ENCODE measurements at places on chromosomes 3 and 15.

DNA sequence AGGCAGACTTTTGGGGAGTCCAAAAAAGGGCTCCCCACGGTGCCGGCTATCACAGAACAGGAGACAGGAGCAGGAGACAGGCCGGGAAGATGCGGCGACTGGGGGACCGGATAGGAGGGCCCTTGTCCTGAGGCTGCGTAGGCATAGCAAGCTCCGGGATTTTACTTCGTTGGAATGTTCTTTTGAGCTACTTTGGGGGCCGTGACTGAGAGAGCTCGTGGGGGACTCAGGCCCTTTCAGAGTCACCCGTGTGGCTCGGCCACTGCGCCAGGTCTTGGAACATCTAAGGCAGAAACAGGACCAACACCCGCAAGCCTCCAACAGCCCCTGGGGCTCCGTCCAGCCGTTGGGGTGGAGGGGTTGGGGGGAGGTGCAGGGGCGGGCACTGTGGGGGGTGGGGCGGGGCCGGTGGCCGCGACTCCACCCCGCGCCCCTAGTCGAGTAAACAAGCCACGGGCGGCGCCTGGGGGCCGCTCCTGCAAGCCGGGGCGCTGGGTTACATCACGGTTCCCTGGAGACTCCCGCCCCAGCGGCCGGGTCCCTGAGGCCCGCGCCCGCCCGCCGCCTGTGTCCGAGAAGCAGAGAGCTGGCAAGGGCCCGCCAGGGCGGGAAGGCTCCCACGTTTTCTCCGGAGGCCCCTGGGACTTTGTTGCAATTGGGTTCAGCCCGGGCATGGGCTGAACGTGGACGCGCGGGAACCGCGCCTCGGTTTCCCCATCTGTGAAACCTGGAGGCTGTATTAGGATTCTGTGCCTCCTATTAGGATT lies 23.3 kb upstream of the C15orf39 start:
- no peaks in the 10 kb centered on the region for H3K36me3 ChIP-seq
- no peaks in the 10 kb centered on the region for H3K4me1 ChIP-seq
- H3K4me3 ChIP-seq = no peak overlapping the region
- H3K27ac ChIP-seq = no peak overlapping the region
- DNase-seq = no peak

DNA sequence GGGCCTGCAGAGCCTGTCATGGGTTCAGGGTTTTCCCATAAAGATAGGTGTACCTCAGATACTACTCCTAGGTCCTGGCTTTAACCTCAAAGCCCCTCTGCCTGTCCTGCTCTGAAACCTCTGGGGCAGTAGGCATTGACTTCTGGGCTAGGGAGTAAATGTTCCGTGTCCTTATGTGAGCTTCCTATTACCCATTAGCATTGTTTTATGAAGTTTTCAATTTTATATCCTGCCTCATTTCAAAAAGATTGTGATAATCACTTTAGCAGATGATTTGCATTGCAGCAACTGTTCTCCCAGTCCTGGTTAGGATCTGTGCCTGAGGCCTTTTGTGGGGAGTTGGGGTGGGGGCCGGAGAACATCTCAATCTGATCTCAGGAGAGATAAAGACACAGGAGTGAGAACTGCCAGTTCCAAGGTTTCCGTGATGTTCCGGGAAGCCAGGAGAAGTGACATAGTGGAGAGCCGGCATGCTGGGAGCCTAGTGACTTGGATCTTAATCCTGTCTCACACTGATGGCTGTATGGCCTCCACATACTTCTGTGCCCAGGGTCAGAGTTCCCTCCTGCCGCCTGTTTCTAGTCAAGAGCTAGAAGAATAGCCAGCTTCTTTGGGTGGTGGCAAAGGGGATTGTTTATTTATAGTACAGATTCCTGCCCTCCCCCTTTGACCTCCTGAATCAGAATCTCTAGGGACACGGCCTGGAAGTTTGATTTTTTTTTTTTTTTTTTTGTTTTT lies 10.6 kb downstream of the TPM1 start:
- H3K27ac ChIP-seq = no peak overlapping the region
- peaks cover 28% of the 10 kb centered on the region for H3K4me1 ChIP-seq
- no peaks in the 10 kb centered on the region for H3K27me3 ChIP-seq
- DNase-seq = no peak
- no peaks in the 10 kb centered on the region for H3K36me3 ChIP-seq
- H3K4me3 ChIP-seq = no peak overlapping the region

DNA sequence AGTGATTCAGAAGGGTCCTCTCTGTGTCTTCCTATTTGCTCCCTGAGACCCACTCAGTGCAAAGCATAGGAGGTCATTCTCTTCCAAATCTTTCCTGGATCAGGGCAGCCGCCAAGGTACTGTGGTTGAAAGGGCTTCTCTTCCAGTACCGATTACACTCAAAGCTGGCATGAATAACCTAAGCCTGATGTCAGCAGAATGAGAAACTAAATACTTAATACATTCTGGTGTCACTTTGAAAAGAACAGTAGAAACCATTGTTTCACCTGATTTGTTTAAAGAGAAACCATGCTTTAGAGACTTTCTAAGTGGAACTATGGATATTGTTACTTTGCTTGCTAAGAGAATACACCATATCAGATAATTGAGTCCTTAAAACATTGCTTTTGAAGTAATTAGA lies 50.2 kb downstream of the PDHB start:
- H3K36me3 ChIP-seq = no peaks in the 10 kb centered on the region
- H3K4me1 ChIP-seq = peaks cover 24% of the 10 kb centered on the region
- DNase-seq = no peak
- no peak overlapping the region for H3K27ac ChIP-seq

DNA sequence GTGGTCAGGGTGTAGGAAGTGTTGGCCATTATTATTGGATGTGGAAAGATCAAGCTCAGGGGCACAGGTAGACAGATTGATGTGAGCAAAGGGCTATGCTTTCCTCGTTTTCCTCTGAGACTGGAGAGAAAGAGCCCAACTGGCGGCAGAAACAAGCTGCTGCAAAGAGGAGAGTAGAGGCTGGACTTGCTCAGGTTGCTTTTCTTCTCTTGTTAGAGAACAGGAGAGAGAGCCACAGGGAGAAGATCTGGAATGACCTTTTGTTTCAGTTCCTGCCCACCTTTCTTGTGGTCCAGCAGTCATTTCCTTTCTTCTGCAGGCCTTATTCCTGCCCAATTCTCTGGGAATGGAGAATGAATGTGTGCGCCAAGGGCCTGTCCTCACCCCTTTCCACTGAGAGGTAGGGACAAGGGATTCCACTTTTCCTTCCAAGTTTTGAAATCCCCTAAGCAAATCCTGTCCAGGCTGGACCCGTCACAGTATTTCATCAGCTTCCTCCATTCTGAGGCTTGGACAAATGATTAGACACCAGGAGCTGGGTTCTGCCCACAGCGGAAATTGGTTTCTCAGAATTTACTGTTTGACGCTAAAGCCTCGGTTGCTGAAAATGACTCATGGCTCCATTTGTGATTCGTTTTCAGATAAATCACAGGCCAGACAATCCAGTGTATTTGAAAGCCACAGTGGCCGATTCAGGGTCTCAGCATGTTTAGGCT lies 16.1 kb downstream of the ZNF80 start:
- H3K27me3 ChIP-seq = no peaks in the 10 kb centered on the region
- no peak overlapping the region for H3K27ac ChIP-seq
- no peak for DNase-seq
- no peaks in the 10 kb centered on the region for H3K4me1 ChIP-seq
- no peaks in the 10 kb centered on the region for H3K36me3 ChIP-seq
- H3K4me3 ChIP-seq = no peak overlapping the region

GRCh38 chr3:166836836-166837235 lies 543.3 kb downstream of the ZBBX start:
- no peaks in the 10 kb centered on the region for H3K36me3 ChIP-seq
- no peaks in the 10 kb centered on the region for H3K27me3 ChIP-seq
- no peak for DNase-seq
- no peak overlapping the region for H3K4me3 ChIP-seq

GRCh38 chr3:194395778-194396538 lies 3.1 kb downstream of the GP5 start:
- no peaks in the 10 kb centered on the region for H3K27me3 ChIP-seq
- DNase-seq = no peak
- H3K4me3 ChIP-seq = no peak overlapping the region
- H3K4me1 ChIP-seq = peaks cover 18% of the 10 kb centered on the region

DNA sequence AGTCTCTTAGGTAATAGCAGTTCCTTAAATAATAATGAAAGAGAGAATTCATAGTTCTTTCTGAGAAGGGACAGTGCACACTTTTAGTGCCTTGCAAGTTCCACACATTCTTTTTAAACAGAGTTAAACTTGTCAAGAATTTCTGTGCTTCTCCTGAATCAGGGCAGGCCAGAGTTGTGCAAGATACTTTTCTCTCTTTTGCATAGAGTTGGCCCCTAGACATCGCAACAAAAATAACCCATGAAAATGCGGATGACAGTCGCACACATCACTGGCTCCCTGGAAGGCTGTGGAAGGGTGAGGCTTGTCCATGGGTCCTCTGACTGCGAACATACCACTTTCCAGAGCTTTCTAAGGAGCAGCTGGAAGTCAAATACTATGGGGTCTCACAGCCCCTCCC lies 40.1 kb downstream of the FBLN2 start:
- no peak for DNase-seq
- no peak overlapping the region for H3K27ac ChIP-seq
- no peaks in the 10 kb centered on the region for H3K36me3 ChIP-seq
- H3K4me3 ChIP-seq = no peak overlapping the region
- H3K4me1 ChIP-seq = no peaks in the 10 kb centered on the region
- H3K27me3 ChIP-seq = no peaks in the 10 kb centered on the region

- H3K4me3 ChIP-seq = no peak overlapping the region
- no peaks in the 10 kb centered on the region for H3K4me1 ChIP-seq
- H3K36me3 ChIP-seq = no peaks in the 10 kb centered on the region
Observed at GRCh38 chr3:126056681-126057500, 27.0 kb downstream of the SLC41A3 start.

- H3K4me3 ChIP-seq = no peak overlapping the region
- peak overlapping the region; percentile 16 for H3K27ac ChIP-seq
- peaks cover 2% of the 10 kb centered on the region for H3K36me3 ChIP-seq
- H3K4me1 ChIP-seq = peaks cover 6% of the 10 kb centered on the region
- H3K27me3 ChIP-seq = no peaks in the 10 kb centered on the region
- DNase-seq = peak; percentile 75
Observed at GRCh38 chr3:46935168-46935858, 41.2 kb downstream of the CCDC12 start.

DNA sequence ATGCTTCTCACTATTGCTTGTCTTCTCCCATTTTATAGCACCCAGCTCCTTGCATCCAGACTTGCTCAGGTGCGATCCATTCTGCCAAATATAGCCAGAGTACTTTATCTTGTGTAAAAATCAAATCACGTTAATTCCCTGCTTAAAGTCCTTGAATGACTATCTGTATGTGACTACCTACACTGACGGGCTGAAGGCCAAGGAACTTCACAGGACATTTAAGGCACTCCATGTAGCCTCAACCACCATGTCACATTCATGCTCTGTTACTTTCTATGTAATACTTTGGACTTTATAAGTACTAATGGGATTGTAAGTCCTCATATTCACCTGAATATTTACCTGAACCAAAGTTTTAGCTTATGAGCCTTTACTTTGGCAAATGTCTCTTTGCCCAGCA lies 489.9 kb downstream of the MECOM start:
- no peaks in the 10 kb centered on the region for H3K36me3 ChIP-seq
- H3K4me1 ChIP-seq = no peaks in the 10 kb centered on the region
- no peak for DNase-seq
- no peak overlapping the region for H3K4me3 ChIP-seq
- no peak overlapping the region for H3K27ac ChIP-seq
- peaks cover 23% of the 10 kb centered on the region for H3K27me3 ChIP-seq

DNA sequence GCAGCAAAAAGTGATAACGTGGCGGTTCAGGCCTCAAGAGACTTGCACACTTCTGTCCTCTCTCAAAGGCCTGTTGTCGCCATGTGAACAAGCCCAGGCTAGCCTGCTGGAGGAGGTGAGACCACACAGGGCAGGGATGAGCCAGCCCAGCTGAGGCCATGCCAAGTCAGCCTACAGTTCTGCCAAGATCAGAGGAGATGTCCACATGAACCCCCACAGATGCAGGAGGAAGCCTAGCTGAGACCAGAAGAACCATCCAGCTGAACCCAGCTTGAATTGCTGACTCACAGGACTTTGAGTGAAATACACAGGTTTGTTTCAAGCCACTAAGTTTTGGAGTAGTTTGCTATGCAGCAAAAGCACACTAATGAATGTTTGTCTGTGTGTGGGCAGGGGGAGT lies 50.3 kb upstream of the SEC13 start:
- H3K4me3 ChIP-seq = no peak overlapping the region
- H3K27ac ChIP-seq = no peak overlapping the region
- H3K27me3 ChIP-seq = no peaks in the 10 kb centered on the region
- H3K4me1 ChIP-seq = no peaks in the 10 kb centered on the region
- H3K36me3 ChIP-seq = no peaks in the 10 kb centered on the region

DNA sequence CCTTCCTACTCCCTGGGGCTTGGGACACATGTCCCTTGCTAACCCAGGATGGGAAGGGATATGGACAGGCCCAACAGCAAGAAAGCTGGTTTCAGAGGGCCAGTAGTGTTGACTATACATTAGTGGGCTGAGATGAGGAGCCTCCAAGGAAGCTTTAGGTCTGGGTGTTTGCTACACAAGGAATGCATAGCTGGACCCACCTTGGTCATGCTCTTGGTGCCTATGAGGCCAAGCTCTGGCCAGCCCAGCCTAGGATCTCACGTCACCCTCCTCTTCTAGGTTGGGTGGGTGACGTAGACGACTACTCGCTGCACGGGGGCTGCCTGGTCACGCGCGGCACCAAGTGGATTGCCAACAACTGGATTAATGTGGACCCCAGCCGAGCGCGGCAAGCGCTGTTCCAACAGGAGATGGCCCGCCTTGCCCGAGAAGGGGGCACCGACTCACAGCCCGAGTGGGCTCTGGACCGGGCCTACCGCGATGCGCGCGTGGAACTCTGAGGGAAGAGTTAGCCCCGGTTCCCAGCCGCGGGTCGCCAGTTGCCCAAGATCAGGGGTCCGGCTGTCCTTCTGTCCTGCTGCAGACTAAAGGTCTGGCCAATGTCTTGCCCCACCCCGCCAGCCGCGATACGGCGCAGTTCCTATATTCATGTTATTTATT lies 653 bp upstream of the WDR6 start:
- no peak for DNase-seq
- no peaks in the 10 kb centered on the region for H3K27me3 ChIP-seq
- H3K4me1 ChIP-seq = no peaks in the 10 kb centered on the region
- H3K27ac ChIP-seq = peak overlapping the region; percentile 97
- H3K36me3 ChIP-seq = no peaks in the 10 kb centered on the region

DNA sequence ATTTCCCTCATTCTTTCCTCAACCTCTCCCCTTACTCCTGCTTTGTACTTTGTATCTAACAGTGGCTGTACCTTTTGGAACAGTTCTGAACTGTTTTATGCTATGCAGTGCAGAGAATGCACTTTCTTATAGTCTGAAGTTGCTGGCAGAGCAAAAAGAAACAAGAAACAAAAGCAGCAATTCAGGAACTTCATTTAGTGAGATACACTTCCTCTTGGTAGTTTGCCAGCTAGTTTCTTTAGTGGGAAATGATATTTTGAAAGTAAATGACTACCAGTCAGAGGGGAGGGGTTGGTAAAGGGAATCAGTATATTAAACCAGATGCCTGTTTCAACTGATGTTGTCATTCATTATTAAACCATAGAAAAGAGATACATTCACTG lies 55.0 kb upstream of the CHD2 start:
- H3K4me1 ChIP-seq = peaks cover 12% of the 10 kb centered on the region
- H3K27ac ChIP-seq = peak overlapping the region; percentile 55
- no peaks in the 10 kb centered on the region for H3K36me3 ChIP-seq
- no peak overlapping the region for H3K4me3 ChIP-seq
- peak; percentile 60 for DNase-seq

All from A673 (cell line).